ENCODE measurements at places on chromosomes 13 and 19.

DNA sequence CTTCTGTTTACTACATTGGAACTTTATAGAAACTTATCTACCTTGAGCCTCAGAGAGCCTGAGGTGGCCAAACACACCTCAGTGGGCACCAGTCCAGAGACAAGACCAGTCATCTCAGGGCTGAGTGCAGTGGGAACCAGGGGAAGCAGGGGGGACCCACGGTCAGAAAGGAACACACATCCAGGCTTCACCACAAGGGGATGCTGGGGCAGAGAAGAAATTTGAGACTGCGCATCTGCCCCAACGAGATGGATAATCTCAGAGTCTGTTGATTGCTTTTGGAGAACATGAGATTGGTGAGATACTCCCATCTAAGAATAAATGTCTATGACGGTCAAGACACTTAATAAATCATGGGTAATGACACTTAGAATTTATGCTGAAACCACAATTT lies 98.7 kb downstream of the DOCK9 start:
- H3K27ac ChIP-seq = no peak overlapping the region
- peaks cover 4% of the 10 kb centered on the region for H3K4me1 ChIP-seq
- H3K27me3 ChIP-seq = no peaks in the 10 kb centered on the region
- H3K4me3 ChIP-seq = no peak overlapping the region
- H3K36me3 ChIP-seq = peaks cover 65% of the 10 kb centered on the region
- no peak for DNase-seq

- H3K27me3 ChIP-seq = no peaks in the 10 kb centered on the region
- H3K27ac ChIP-seq = no peak overlapping the region
- no peaks in the 10 kb centered on the region for H3K36me3 ChIP-seq
- no peaks in the 10 kb centered on the region for H3K4me1 ChIP-seq
- H3K4me3 ChIP-seq = no peak overlapping the region
Measured at GRCh38 chr13:93698016-93698613, 471.5 kb downstream of the GPC6 start.

DNA sequence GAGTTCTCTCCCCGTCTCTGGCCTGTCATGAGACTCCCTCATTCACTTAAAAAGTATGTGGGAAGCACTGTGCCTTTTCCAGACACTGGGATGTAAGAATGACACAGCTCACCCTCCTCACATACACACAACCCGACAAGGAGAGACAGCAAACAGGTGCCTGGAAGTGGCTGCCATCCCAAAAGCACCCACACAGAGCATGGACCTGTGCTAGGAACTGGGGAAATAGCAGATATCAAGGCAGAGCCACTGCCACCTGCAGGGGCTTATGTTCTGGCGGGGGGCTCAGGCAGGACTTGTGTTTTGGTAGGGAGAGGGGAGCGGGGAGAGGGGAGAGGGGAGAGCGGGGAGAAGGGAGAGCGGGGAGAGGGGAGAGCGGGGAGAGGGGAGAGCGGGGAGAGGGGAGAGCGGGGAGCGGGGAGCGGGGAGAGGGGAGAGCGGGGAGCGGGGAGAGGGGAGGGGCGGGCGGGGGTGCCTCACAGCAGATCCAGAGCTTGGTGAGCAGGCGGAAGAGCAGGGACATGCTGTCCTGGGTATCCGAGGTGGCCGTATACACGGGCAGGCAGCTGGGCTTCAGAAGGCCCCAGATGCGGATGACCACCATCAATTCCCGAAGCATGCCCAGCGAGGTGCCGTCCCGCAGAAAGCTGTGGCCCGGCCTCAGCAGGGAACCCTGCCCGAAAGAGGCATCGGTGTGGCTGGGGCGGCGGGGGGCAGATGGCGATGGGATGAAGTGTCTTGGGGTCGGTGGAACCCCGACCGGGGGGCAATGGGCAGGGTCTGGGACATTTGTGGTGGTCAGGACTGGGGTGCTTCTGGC lies 12.2 kb downstream of the CFD start:
- no peak overlapping the region for H3K27ac ChIP-seq
- H3K4me3 ChIP-seq = no peak overlapping the region
- H3K36me3 ChIP-seq = peaks cover 64% of the 10 kb centered on the region

GRCh38 chr19:30718707-30719106 lies 346.5 kb downstream of the ZNF536 start:
- peaks cover 8% of the 10 kb centered on the region for H3K4me1 ChIP-seq
- no peak for DNase-seq
- peak overlapping the region; percentile 78 for H3K4me3 ChIP-seq
- peaks cover 1% of the 10 kb centered on the region for H3K27me3 ChIP-seq
- H3K27ac ChIP-seq = no peak overlapping the region
- H3K36me3 ChIP-seq = no peaks in the 10 kb centered on the region

DNA sequence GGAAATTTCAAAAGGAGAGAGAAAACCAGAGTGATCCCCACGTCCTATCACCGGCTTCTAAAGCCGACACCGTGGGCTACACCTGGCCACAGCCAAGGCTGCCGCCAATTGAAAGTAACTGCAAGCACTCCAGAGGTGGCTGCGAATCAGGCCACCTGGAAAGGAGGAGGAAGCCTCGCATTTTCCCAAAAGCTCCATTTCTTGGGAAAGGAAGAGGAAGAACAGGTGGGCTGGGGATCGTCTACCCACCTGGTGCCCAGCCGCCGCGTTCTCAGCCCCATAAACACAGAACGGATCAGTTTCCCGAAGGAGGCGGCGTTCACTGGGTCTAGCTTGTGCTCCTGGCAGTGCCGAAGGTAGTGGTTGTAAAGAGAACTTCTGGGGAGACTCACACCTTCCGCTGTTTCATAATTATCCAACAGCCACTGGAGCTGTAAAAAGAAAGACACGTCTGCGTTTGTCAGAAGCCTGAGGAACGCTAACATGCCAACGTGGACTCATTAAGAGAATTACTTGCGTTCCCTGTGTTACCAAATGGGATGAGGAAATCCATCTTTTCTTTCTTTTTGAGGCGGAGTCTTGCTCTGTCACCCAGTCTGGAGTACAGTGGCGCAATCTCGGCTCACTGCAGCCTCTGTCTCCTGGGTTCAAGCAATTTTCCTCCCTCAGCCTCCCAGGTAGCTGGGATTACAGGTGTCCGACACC lies 38.1 kb upstream of the RANBP3 start:
- H3K27ac ChIP-seq = no peak overlapping the region
- H3K4me3 ChIP-seq = no peak overlapping the region
- H3K27me3 ChIP-seq = no peaks in the 10 kb centered on the region
- H3K4me1 ChIP-seq = no peaks in the 10 kb centered on the region
- H3K36me3 ChIP-seq = no peaks in the 10 kb centered on the region

GRCh38 chr19:28963486-28964250 lies 249.3 kb downstream of the UQCRFS1 start:
- no peak overlapping the region for H3K27ac ChIP-seq
- H3K4me3 ChIP-seq = no peak overlapping the region
- no peaks in the 10 kb centered on the region for H3K4me1 ChIP-seq
- no peak for DNase-seq
- no peaks in the 10 kb centered on the region for H3K27me3 ChIP-seq

All from psoas muscle (tissue), 8 donors.